Midbrain (tissue), 1 donor: ENCODE measurements at places on chromosomes 1 and 21.
A peak's percentile ranks its signal among the peaks of the same experiment; 100 is the strongest.

GRCh38 chr1:201295346-201295745 is 12.0 kb downstream of the PKP1 start:
- no peak for DNase-seq

DNA sequence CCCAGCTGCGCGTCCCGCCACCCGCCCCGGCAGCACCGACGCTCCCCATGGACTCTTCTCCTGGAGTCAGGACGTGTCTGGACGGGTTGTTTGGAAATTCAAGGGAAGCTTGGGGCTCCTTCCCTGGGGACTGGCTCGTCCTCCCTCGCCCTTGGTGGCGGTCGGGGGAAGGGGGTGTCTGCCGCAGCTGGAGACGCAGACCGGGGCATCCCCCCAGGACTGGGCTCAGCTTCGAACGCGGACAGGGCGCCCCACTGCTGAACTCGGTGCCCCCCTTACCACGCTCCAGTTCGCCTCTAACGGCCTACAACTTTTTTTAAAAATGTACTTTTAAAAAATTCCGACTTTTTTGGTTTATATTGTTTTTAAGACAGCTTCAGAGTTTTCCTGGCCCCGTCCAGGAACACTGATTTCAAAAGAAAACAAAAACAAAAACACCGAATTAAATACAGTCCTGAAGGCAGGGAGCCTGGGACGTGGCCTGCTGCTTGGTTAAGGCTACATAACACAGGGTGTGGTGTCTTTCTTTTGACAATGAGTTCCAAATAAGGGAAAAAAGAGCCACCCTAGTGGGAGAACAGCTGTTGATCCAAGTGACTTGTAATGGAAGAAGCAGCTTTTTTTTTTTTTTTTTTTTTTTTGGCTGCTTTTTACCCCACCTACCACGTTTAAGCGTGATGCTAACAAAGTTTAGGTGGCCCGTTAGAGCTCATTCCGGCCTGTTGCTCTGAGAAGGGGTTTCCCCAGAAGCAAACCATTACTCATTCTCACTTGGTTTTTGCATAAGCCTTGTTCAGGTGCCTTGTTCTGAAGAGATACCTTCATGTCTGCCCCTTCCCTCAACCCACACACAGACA is 862 bp upstream of the DIPK1A start:
- DNase-seq, result peak; percentile 45

GRCh38 chr1:109822749-109823542 is 59.2 kb upstream of the EPS8L3 start:
- DNase-seq, result no peak

- peak; percentile 50 for DNase-seq
These were observed 216.2 kb downstream of the SEC16B start for GRCh38 chr1:177753655-177754054.

DNA sequence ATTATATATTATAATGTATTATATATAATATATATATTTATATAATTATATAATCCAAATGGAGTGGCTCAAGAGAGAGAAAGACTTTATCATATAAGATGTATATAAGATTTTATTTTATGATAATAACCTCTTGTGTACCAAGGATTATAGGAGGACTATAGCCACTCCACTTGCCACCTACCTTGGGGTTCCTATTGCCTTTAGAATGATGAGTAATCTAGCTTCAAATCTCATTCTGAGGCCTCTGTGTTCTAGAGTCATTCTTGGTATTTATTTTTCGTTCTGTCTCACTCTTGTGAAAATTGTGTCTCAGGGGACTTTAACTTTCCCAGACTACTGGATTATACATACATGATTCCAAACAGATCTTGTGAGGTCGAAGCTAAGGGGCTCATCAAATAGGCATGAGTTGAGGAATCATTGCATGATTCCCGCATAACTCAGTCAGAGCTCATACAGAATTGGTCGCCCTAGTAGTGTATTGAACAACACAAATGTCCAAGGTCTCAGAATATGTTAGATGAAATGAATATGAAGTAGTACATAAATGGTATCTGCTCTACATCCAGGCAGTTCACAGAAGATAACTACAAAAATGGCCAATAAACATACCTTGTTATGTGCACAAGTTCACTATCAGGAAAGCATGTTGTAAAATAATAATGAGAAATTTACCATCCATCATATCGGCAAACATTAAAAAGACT is 159.5 kb upstream of the RNPC3 start:
- no peak for DNase-seq

GRCh38 chr1:37476460-37477197 is 2.2 kb downstream of the ZC3H12A start:
- DNase-seq, result no peak

GRCh38 chr1:208029381-208030287 is 118.7 kb upstream of the CD34 start:
- no peak for DNase-seq

DNA sequence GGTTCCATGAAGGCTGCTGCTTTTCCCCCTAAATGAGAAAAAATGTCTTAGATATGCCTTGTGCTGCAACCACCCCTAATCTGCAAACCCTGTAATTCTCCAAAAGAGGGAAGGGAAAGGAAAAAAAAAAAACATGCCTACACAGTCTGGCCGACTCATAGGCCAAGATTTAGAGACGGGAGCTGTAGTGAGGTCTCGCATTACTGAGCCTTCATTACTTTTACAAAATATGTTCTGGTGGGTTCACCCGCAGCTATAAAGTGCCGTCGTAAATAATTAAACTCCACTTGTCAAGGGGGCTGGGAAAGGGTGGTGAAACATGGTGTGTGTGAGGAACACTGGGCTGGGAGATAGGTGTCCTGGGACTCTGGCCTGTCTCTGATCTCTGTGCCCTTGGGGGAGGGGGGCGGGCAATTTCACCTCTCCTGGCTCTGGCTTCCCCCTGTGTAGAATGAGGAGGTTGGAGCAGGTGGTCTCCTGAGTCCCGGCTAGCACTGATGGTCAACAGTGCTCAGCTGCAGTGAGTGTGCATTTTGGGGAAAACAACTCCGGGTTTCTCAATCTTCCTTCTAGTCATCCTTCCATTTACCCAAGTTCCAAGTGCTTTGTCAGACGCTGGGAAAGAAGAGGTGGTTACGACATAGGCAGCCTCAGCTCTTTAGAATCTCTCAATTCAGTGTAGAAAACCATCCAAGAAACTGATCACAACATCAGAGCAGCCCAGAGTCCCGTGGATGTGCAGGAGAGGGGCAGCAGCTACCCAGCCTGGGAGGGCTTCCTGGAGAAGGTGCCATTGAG is 82.3 kb downstream of the ACTL8 start:
- no peak for DNase-seq

DNA sequence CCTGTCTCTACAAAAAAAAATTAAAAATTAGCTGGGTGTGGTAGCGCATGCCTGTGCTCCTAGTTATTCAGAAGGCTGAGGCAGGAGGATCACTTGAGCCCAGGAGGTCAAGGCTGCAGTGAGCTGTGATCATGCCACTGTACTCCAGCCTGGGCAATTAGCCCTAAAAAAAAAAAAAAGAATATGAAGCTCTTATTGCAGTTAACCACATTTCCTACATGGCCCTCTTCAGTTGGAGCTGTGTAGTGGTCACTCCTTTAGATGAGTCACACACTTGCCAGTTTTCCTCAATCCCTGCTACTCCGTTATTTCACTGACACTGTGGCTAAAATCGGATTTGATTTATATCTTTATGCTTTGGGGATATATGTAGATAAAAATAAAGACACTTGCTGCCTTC is 11.8 kb downstream of the NFYC start:
- DNase-seq, result no peak
